ENCODE measurements at places on chromosomes 7 and 10.

GRCh38 chr10:42879380-42880254 lies 97.0 kb downstream of the BMS1 start:
- DNase-seq, result no peak

DNA sequence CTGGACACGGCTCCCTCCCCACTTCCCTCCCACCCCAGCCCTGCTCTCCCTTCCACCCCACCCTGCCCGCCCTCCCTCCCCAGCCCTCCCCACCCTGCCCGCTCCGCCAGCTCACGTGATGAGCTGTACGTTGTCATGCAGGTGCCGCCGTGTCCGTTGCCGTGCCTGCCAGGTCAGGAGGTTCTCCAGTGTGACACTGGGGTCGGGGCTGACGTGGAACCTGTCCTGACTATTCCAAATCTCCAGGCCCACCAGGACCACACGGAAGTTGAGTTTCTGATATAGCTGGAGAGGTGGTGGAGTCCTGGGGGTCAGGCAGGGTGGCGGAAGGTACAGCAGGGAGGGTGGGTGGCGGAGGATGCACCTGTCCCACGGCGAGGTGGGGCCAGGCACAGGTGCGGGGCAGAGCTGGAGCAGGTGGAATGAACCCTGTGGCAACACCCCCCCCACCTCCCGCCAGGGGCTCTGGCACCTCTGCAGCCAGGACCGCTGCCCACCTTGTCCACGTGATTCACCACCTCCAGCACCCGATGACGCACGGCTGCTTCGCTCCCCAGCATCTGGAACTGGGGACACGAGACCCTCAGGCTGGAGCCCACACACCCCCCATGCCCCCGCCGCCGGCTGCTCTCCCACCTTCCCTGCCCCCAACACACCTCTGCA lies 4.2 kb downstream of the ADAM8 start:
- no peak for DNase-seq

GRCh38 chr7:1601956-1602355 lies 32.1 kb upstream of the PSMG3 start:
- no peak for DNase-seq

- no peak for DNase-seq
Measured at GRCh38 chr7:90736968-90737939, 141.1 kb downstream of the CDK14 start.

GRCh38 chr10:63027531-63027930 lies 105.6 kb upstream of the NRBF2 start:
- no peak for DNase-seq

- no peak for DNase-seq
Measured at GRCh38 chr7:105493923-105494315, 28.2 kb downstream of the PUS7 start.
